ENCODE measurements at places on chromosomes 4 and X.
A peak's percentile ranks its signal among the peaks of the same experiment; 100 is the strongest.

DNA sequence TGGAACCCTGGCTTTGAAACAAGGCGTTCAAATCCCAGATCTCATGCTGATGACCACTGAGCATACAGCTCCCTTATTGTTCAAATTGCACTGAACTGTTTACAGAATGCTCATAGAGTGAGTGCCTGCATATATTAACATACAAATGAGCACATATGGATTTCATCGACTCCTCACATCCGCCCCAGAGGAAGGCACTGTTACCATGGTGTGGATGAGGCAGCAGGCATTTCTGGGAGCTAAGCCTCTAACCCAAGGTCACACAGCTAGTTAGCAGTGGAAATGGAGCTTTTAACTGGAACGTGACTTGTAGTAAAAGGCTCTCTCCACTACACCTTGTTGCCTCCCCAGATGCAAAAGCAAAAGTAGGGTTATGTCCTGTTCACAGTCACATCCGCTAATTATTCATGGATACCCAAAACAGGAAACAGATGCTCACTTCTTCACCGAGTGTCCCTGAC, 289.7 kb downstream of the STK32B start:
- DNase-seq: no peak

DNA sequence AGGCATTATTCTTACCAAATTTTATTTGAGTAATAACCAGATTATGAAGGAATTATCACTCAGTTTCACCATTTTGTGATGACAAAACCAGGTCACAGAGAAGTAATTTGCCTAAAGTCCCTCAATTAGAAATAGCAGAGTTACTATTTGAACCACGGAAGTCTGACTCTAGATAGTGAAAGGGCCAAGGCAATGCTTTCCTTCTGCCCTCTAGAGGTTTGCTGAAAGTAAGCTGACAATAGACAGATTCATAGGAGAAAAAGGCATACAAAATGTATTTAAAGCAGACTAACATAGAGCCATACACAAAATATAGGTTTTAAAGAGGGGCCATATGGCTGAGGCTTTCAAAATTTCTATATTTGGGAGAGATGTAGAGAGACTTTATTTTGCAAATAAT, 43.1 kb downstream of the CXXC4 start:
- DNase-seq: no peak

DNA sequence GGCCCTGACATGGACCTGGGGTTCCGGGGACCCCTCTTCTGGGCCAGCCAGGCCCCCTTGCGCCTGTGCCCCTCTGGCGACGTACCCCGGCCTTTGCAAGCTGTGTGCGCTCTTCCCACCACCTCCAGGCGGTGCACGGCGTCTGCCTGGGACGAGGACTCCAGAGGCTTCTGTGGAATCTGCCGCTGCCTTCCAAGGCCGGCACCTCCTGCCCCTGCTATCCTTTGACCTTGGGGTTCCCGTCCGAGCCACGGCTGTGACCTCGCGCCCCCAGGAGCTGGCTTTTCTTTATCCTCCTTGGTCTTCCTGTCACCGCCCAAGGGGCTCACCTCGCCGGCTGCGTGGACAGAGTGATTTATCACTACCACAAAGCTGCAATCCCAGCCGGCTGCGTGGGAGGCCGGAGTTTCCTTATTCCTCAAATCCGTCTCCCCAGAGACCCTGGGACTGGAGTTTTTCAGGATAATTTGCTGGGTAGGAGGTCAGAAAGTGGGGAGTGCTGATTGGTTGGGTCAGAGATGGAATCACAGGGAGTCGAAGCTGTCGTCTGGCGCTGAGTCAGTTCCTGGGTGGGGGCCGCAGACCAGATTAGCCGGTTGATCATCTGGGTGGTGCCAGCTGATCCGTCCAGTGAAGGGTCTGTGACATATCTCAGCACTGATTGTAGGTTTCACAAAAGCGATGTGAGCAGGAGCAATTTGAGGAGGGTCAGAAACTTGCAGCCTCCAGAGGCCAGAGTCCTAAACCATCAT, 19.8 kb upstream of the PLCXD1 start:
- no peak for DNase-seq

DNA sequence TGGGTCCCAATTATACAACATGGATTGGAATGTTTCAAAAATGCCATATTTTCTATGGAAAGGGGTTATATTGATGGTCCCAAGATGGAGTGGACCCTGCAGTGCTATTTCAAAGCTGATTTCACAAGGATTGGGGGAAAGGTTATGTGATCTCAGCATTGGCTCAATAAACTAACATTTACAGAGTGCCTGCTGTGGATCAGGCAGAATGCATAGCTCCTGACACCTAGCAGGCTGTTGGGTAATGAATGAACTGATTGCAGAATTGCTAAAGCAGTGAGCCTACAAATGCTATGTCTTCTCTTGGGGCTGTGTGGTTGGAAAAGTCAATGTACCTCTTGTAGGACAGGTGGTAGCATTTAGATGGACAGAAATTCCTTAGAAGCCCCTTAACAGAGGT, 16.9 kb downstream of the CWH43 start:
- DNase-seq: no peak

DNA sequence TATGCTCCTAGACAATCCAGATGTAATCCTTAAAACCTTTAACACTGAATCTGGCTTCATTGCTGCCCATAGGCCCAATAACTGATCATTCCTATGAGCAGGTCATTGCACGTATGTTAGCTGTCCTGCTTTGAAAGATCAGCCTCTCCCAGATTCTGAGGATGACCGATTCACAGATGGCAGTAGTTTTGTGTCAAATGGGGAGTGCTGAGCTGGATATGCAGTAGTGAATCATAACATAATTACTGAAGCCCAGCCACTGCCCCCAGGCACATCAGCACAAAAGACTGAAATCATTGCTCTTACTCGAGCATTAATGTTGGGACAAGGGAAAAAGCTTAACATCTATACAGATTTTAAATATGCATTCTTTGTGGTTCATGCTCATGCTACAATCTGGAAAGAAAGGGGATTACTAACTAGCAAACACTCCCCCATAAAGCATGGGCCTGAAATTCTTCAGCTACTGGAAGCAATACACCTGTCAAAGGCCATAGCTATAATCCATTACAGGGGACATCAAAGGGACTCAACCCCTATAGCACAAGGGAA, 16.4 kb upstream of the ZNF280C start:
- DNase-seq: no peak

- no peak for DNase-seq
Measured at GRCh38 chr4:55517526-55518229, 29.0 kb downstream of the CLOCK start.

DNA sequence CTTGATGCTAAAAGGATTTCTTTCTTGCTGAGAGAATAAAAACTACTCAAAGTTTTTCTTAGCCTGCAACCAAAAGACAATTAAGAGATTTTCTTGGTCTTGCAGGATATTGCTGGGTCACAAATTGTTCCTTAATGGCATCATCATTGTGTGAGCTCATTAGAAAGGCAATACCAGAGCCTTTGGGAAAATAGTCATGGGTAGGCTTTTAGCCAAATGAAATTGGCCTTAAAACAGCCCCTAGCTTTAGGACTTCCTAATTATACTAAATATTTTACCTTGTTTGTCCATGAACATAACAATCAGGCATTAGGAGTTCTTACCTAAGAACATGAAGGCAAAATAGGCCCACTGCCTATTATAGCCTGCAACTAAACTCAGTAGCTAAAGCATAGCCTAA, 10.4 kb upstream of the FAM13A start:
- DNase-seq: peak; percentile 12

DNA sequence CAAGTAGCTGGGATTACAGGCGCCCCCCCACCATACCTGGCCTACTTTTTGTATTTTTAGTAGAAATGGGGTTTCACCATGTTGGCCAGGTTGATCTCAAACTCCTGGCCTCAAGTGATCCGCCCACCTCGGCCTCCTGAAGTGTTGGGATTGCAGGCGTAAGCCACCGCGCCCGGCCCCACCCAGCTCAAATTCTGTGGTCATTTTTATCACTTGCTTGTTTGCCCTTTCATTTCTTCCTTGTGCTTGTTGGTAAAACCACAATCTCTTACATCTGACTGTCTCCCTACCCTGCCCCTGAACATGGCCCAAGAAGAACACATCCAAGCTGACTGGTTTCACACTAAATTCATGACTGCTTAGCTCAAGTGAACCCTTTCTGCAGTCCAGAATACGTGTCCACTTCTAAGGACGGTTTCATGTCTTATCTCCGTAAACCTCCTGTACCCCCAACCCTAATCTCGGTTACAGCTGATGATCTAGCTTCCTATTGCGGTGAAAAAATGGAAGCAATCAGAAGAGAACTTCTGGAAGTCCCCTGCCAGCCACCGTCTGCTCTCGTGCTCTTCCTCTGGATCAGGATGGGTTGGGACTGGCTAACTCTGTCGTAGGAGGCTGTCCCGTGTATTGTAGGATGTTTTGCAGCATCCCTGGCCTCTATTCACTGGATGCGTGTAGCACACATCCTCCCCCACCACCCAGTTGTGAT, 5.4 kb upstream of the RS1 start:
- DNase-seq: no peak

GRCh38 chr4:101232074-101232776, 115.1 kb downstream of the PPP3CA start:
- DNase-seq: peak; percentile 55

DNA sequence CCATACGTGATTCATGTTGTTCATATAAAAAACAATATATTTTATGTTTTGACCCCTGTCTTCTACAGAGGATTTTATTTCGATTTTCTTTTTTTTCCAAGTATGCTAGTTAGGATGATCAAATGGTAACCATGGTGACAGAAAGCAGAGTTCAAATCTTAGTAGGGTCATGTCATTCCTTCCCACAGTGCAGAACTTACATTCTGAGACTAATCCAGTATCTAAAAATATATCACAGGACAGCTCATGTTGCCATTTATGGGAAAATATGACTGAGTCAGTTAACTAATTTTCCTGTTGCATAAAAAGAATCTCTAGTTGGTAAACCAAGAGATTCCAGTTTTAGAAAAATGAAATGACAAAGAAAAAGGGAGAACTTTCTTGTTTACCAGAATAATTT, 209.5 kb downstream of the PARM1 start:
- DNase-seq: peak; percentile 1

GRCh38 chrX:10099411-10099810, 57.4 kb upstream of the CLCN4 start:
- DNase-seq: no peak

DNA sequence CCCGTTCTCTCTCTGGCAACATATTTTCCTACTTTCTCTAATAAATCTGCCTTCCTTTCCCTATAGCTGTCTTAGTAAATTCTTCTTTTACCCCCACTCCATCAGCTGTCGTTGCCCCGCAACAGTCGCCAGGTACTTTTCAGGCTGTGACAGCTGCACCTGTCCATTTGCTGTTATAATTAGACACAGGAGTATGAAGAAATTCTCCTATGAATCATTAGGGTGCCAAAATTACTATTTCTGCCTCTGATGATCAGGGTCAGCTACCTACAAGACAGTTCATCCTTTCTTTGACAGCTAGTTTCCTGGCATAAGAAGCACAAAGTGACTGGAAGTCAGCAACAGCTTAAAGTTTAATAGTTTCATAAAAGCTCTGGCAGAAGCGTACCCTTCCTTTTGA, 19.5 kb upstream of the GALNTL6 start:
- no peak for DNase-seq

- DNase-seq: no peak
Measured at GRCh38 chr4:188428935-188429334, 289.7 kb downstream of the TRIML1 start.

DNA sequence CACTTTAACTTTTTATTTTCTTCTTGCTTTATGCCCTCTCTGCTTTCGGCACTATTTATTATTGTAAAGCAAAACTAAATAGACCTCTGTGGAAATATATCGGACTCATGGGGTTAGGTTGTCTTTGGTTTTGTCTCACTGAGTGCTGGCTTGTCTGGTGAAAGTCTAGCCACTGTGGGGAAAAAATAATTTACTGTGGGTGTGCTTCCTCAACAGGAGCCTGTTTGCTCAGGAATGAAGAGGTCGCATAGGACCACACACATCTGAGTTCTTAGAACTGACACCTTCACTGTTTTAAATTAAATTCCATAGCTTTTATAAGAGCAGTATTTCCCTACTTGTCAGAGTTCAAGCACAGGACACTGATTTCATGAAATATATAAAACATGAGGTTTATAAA, 103.0 kb upstream of the BMPR1B start:
- no peak for DNase-seq

GRCh38 chr4:183989931-183990330, 84.8 kb downstream of the STOX2 start:
- DNase-seq: no peak

DNA sequence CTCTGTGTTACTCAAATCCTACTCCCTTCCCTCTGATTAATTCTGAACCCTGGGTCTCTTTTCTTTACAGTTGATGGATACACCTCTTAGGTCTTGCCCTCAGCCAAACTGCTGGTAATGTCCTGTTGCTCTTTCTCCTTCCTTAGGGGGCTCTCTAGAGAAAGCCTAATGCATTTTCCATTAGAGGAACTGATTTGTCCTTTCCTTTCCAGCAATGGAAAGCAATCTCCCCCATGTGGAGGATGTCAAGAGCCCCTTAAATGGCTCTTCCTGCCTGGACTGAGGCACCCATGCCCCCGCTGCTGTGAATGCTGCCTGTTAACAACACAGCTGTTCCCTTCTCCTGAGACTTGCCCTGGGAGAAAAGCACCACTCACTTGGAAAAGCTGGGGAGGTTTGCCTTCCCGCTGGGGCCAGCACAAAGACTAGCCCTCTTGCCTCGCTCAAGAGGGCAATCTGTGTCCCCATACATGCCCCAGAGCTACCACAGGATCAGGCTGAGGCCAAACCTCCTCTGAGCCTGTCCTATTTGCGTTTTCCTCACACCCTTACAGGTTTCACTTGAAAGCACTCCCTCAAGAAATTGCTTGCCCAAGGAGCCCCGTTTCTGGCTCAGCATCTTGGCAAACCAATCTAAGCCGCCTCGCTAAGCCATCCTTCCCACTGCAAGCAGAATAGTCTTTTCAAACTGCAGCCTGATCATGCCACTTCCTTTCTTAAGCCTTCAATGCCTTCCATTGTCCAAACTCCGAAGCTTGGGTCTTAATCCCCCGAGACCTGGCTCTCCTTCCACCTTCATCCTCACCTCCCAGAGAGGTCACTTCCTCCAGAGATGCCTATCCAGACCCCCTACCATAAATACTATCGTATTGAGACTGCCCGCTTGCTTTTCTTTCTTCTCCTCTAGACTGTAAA, 23.2 kb upstream of the SMIM20 start:
- no peak for DNase-seq

DNA sequence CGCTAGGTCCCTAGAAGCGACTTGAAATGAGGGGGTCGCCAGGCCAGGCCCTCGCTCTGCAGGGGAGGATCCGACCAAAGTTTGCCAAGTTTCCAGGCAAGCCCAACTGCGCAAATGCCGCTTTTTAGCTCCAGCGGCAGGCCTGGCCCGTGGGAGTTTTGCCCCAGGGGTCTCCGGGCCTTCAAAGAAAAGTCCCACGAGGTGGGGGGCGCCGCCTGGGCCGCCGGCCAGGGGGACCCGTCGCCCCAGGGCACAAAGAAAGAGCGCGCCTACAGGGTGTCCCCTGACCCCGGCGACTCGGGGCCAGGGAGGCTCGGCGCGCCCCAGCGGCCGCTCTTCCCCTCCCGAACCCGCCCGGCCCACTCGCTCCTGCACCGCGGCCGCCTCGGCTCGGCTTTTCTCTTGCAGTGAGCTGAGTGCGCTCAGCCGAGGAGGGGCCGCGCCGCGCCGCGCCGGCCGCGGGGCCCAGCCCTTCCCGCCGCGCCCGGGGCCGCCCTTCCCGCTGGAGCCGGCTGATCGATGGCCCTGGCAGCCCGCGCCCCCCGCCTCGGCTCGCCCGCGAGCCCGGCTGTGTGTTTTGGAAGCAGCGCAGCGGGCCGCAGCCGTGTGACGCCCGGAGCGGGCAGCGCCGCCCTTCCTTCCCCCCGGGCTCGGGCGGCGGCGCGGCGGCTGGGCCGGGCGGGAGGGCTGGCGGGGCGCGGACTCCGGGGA, 754 bp upstream of the KLF3 start:
- no peak for DNase-seq

Measured in GM04503 (cell line).